Fibroblast of upper back skin (primary cell): ENCODE measurements at places on chromosomes 3 and 15.
A peak's percentile ranks its signal among the peaks of the same experiment; 100 is the strongest.

- peak; percentile 42 for DNase-seq
Measured at GRCh38 chr3:105579439-105579838, 212.7 kb downstream of the ALCAM start.

- DNase-seq, result no peak
Measured at GRCh38 chr3:9846231-9846630, 2.4 kb upstream of the RPUSD3 start.

- peak; percentile 24 for DNase-seq
Measured at GRCh38 chr15:93837450-93837849, 393.9 kb upstream of the MCTP2 start.

DNA sequence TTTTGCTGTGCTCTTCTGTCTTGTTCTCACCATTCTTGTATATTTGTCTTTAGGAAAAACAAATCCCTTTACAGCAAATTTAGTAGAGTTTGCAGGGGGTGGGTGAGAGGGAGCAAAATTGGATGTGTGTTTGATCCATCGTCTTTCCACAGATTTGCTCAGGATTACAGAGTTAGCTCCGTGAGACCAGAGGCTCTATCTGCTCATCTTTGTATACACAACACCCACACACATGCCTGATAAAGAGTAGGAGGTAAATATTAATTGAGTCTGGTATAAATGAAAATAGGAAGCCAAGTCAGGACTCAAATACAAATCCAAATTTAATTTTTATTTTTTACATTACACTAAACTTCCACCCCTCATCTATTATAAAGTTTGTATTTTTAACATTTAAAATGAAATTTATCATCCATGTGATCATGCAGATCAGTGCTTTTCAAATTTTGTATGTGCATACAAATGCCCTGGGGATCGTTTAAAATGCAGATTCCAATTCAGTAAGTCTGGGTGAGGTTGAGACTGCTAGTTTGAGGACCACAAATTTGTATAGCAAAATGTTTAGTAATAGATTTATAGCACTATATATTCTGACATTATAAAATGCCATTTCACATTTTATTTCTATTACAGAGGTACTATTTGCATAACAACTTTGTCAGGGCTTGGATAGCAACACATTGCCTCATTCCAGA is 326.7 kb downstream of the LSAMP start:
- no peak for DNase-seq

- no peak for DNase-seq
Measured at GRCh38 chr3:186454881-186455703, 89.1 kb downstream of the CRYGS start.

DNA sequence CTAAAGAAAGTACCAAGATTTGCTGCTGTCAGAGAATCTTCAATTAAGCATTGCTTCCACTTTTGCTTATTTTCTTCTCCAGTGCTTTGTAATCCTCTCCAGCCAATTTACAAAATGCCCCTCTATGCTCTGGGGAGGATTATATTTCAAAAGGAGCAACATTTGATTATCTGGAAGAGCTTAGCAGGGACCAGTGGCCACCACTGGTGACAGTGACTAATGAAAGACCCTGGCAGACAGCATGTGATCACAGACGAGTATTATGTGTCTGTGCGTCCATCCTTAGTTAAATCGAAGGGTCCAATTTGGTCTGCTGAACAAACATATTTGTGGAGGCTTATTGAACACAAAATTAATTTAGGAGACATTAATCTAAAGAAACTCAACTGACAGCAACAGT is 152.6 kb downstream of the ZNF621 start:
- no peak for DNase-seq
